ENCODE measurements at places on chromosomes 5 and 9. TPM values are rescaled to one million over a fixed set of nuclear protein-coding genes. Genes with fewer than 3 reads are reported as not detected.

DNA sequence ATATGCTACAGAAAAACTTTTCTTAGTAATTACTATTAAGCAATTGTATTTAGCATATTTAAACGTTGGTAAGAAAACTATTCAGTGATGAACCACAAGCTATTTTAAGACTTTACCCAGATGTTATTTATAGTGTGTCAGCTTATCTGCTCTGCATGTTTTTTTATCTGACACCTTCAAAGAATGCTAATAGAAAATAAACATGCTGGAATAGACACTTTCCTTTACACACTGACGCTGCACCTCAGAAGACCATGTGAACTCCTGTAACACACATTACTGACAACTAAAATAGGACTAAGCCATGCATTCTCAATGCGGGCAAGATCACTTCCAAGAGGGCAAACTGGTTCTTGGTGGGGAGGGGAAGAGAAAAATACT is 38.3 kb downstream of the FNIP1 start:
- DNase-seq: no peak
- no peak overlapping the region for H3K4me3 ChIP-seq
- H3K27ac ChIP-seq: no peak overlapping the region
- no peaks in the 10 kb centered on the region for H3K4me1 ChIP-seq
- no peaks in the 10 kb centered on the region for H3K36me3 ChIP-seq

GRCh38 chr9:17328331-17328730 is 193.5 kb downstream of the CNTLN start:
- no peak overlapping the region for H3K4me3 ChIP-seq
- H3K27me3 ChIP-seq: no peaks in the 10 kb centered on the region
- no peak for DNase-seq
- H3K27ac ChIP-seq: no peak overlapping the region
- H3K4me1 ChIP-seq: no peaks in the 10 kb centered on the region

DNA sequence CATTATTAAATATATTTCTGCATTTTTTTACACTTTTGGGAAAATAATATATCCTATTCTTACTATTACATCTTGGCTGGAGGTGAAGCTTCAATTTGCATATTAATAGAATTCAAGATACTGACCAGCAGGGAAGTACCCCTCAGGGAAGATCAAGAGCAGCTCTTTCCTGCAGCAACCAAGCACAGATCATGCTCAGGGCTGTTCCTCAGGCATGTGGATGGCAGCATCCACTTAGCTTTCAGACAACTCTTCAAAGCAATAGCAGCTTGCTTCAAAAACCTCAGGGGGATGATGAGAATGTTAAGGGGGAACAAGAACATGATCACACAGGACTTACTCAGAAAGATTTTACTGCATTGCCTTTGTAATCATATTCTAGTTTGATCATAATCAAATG is 731.8 kb downstream of the SEMA5A start:
- no peaks in the 10 kb centered on the region for H3K36me3 ChIP-seq
- DNase-seq: no peak
- no peak overlapping the region for H3K4me3 ChIP-seq

Gene CYFIP2
- 133 TPM for polyA plus RNA-seq

Gene NINJ1
- 60.4 TPM for polyA plus RNA-seq

Gene ZNF883
- polyA plus RNA-seq: 18.6 TPM

- no peaks in the 10 kb centered on the region for H3K27me3 ChIP-seq
- H3K4me3 ChIP-seq: no peak overlapping the region
- no peak overlapping the region for H3K27ac ChIP-seq
Observed at GRCh38 chr5:149837680-149838269, 106.8 kb downstream of the PDE6A start.

DNA sequence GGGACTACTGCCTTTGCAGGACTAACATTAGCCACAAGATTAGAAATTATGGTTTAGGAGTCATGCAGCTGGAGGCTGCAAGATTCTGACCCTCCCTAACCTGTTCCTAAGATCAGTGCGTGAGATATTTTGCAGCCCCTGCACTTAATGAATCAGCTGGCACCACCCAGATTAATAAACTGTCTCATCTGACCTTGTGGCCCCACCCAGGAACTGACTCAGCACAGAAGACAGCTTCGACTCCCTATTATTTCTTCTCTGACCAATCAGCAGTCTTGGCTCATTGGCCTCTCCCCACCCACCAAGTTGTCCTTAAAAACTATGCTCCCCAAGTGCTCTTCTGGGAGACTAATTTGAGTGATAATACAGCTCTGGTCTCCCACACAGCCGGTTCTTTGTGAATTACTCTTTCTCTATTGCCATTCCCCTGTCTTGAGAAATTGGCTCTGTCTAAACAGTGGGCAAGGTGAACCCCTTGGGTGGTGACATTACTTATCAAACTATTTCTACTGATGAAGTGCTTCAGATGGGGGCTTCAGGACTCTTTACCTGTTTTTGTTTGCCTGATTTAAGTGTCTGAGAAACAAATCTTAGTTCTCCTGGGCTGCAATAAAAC is 17.0 kb downstream of the CTSL start:
- H3K36me3 ChIP-seq: no peaks in the 10 kb centered on the region
- no peak overlapping the region for H3K27ac ChIP-seq
- DNase-seq: no peak

All from spinal cord (tissue), 10 donors.